ENCODE measurements at places on chromosomes 6 and 20.
A peak's percentile ranks its signal among the peaks of the same experiment; 100 is the strongest.

DNA sequence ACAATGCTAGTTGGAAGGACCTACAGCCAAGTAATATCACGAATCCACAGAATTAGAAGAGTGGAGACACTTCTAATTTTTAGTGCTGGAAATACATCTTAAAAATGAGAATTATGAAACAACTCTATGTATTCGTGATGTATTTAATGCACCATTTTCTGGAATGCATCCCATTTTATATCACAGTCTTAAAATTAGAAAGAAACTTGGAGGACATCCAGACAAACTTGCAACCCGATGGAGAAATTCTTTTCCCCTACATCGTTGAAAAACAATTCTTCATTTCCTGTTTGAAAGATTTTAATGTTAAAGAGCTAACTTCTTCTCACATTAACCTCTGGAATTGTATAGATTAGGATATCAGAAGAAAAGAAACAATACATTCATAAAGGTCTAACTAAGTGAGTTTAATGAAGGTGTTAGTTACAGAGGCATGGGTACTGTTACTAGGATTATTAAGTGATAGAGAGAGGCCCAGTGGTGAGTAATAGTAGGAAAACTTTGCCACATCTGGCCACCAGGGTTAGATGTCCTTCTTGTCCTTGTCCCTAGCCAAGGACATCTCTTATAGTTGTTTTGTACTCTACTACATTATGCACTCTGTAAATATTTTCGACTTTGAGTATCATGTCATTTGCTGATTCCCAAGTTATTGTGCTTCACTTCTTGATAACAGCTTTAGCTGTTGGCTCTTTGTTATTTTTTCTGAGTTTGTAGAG is 502.4 kb upstream of the PTCHD4 start:
- DNase-seq = no peak

DNA sequence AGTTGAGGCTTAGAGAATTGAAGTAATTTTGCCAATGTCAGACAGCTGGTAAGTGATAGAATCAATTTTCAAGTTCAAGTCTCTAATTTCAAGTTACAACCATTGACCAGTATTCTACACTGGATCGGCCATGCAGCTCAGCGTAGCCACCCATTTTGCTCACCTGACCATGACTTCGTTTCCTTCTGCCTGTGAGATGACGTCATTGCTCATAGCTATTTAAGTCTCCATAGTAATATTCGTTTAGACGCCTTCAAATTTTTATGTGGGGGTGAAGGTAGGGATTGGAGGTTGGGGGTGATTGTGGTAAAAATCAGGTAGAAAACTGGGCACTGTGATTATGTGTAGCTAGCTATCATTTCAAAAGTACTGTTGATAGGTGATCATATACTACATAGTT is 5.6 kb upstream of the HTR1B start:
- no peak for DNase-seq

DNA sequence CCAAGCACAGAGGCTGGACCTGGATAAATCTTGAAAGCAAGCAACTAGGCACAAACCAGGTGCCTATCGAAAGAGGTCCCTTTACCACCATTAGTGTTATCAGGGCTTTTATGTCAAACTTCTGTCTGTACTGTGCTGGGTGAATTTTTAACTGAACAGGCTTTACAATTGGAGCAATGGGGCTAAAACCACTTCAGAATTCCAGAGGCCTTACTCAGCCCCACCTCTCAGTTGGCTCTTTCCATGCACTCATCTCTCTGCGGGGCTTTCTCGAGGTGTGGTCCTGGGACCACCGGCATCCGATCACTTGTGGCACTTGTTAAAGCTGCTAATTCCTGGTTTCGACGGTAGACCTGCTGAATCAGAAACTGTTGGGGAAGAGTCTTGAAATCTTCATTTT is 232.5 kb downstream of the SOX4 start:
- DNase-seq = peak; percentile 21

DNA sequence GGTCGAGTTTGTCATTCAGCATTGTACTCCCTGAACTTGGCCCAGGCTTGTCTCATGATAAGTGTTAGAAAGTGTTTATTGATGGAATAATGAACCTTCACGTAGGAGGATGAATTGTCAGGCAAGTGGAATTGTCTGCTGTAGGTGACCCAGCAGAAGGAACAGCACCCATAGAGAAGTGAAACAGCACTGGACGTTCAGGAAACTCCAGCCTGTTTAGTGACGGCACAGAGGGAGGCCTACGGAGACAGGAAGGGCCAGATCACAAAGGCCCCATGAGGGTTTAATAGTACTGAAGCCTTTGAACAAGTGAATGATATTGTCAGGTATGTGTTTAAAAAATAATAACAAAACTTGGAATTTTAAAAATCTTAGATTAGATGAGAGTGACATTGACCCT is 2.9 kb downstream of the STX11 start:
- no peak for DNase-seq

- DNase-seq = no peak
These were observed 18.5 kb upstream of the PACSIN1 start for GRCh38 chr6:34447386-34447785.

DNA sequence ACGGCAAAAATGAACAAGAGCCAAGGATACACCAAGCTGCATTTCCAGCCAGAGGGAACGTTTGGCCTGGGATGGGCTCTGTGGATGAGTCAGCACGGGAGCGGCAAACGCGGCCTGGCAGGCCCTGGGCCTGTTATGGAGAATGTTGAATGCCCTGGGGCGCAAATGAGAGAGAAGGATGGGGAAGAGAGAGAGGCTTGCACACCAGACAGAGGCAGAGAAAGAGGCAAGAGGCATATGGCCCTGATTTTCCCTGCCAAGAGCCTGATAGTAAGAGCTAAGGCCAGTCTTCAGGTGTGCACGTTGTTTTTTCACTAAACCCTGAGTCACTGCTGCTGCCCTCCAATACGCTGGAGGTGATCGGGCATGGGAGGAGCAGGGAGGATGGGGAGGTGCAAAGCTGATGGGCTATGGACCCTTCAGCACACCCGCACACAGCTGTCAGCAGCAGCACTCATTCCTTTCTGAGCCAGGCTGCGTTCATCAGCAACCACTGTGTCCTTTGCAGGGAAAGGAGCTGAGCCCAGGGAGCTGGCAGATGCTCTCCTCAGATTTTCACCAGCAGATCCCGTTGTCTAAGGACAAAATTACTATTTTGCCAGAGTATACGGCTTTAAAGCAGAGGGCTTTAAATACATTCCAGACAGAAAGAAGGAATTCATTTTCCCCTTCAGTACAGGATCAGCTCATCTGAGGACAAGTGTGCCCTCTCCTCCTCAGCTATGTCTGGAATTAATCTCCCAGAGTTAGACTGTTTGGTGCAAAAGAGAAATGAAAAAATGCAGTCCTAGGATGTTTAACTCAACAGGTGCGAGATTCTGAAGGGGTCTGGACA is 61.7 kb upstream of the SLC22A23 start:
- DNase-seq = peak; percentile 74

GRCh38 chr20:45344168-45344860 is 3.9 kb downstream of the SDC4 start:
- peak; percentile 94 for DNase-seq

DNA sequence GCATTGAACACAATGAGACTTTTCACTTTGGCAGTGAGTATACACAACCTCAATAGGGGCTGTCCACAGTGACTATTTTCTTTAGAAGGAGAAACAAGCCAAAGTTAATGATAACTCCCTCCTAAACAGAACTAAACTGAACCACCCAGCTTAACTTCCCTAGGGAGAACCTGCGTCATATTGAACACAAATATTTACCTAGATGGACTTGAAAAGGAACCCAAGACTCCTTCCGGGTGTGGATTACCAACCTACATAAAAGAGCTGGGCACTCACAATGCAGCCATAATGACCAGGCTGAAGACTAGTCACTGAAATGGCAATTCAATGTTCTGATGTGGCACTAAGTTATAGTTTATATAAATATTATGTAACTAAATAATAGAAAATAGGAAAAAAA is 160.6 kb downstream of the IBTK start:
- DNase-seq = no peak
